ENCODE measurements at places on chromosomes 2 and 18.

- no peak for DNase-seq
These were observed 14.5 kb downstream of the DGKD start for GRCh38 chr2:233368756-233369155.

GRCh38 chr2:130875935-130876334 lies 39.2 kb downstream of the ARHGEF4 start:
- no peak for DNase-seq

GRCh38 chr2:15311201-15311907 lies 249.8 kb downstream of the NBAS start:
- DNase-seq, result no peak

- DNase-seq, result peak; percentile 13
These were observed 245.3 kb downstream of the STK39 start for GRCh38 chr2:168002021-168002553.

- DNase-seq, result no peak
These were observed 5.9 kb upstream of the DLX2 start for GRCh38 chr2:172108587-172108930.
